Activated naive CD4-positive, alpha-beta T cell treated with anti-CD3 and anti-CD28 coated beads for 36 hours (primary cell): ENCODE measurements at places on chromosomes 16 and 17.

- no peak for DNase-seq
Measured at GRCh38 chr16:65991149-65991701, 375.3 kb upstream of the CDH5 start.

DNA sequence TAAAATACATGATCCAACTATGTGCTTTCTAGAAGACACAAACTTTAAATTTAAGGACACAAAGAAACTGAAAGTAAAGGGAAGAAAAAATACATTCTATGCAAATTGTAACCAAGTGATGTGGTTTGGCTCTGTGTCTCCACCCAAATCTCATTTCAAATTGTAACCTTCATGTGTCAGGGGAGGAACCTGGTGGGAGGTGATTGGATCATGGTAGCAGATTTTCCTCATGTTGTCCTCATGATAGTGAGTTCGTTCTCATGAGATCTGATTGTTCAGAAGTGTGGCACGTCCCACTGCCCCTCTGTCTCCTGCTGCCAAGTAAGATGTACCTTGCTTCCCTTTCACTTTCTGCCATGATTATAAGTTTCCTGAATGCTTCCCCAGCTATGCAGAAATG lies 15.0 kb downstream of the OR1A1 start:
- no peak for DNase-seq

GRCh38 chr17:35731239-35731916 lies at the start of gene RASL10B:
TSS of gene RASL10B (plus strand) at chr17:35731639. CDS start at chr17:35735185, 3,546 bp downstream.
- peak; percentile 64 for DNase-seq

DNA sequence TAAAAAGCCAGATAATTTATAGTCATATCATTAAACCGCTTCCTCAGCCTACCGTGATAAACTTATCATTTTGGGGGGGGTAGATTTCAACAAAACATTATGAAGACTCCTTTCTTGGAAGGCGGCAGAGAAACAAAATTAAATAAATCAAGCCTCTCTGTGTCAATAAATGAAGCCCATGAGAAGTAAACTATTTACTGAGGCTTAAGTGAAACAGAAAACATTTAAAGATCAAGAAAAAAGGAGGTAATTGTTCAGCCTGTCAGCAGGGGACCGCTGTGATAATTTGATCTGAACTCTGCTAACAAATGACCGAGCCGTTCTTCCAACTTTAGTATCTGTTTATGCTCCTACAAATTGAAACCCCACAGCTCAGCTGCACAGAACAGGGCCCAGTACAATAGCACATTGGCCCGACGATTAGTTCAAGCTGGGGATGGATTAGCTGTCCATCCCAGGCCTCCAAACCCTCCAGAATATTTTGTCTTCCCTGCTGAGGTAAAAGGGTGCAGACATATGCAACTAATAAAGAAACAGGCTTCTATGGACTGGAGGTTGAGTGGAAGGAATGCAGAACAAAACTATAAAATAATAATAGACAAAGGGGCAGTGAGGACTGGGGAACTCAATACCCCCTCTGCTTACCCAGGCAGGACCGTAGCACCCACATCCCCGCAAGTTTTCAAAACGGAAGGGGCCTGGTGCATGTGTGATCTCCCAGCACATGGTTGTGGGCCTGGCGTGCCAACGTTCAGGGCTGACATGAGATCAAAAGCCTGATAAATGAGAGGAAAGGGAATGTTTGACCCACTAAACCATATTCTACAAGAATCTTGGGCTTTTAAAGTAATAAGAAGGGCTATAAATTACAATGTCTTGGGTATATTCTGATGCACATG lies 298.1 kb upstream of the IRX5 start:
- no peak for DNase-seq

DNA sequence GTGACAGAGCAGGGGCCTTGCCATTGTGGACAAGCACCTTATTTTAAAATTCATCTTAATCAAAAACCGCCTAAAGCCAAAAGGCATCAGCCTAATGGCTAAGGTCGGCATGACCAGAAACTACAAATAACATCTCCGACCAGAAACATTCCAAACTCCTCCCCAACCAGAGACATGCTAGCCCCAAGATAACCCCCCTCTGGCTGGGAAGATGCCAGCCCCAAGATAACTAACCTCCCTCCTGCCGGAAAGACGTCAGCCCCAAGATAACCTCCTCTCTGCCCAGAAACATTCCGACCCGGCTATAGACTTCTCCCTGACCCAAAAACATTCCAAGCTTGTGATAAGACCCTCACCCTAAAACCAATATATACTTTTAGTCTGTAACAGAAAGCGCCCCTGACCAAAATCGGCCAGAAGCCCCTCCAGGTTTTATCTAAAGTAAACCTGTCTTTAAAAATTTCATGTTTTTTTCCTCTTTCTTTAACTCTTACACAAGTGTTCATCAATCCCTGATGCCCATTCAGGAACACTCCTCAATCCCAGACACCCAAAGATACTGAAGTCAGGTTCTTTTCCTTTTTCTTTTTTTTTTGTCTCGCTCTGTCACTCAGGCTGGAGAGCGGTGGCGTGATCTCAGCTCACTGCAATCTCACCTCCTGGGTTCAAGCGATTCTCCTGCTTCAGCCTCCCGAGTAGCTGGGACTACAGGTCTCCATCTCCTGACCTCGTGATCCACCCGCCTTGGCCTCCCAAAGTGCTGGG lies 32.7 kb downstream of the TLE7 start:
- no peak for DNase-seq

DNA sequence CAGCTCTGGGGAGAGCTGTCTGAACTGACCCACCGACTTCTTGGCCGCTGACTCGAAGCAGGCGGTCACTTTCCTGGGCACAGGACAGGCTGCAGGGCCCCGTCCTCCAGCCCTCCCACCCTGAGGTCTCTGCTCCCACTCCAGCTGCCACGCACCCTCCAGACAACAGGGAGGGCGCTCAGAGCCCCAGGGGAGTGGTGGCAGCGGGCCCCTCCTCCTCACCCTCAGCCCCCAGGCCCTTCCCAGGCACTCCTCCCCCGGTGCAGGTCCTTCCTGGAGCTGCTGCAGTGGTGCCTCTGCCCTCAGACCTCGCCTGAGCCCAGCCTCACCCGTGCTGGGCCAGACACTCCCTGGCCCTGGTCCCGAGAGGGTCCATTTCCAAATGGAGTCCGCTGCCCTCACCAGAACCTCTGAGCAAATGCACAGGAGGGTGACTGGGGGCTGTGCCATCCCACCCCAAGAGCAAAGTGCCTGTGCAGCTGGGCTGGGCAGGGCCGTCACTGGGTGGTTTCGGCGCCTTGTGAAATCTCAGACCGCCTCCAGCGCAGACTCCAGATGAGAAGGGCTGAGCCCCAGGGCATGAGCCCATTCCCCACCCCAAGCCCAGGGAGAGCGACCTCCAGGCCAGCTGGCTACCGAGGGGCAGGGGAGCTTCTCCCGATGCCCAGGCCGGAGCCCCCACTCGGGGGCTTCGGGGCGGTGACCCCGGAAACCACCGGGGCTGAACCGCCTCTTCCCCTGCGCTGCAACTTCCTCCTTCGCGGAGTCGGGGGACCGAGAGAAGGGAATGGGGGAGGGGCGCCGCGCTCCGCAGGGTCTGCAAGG lies 717 bp downstream of the CYBA start:
- DNase-seq, result peak; percentile 41

DNA sequence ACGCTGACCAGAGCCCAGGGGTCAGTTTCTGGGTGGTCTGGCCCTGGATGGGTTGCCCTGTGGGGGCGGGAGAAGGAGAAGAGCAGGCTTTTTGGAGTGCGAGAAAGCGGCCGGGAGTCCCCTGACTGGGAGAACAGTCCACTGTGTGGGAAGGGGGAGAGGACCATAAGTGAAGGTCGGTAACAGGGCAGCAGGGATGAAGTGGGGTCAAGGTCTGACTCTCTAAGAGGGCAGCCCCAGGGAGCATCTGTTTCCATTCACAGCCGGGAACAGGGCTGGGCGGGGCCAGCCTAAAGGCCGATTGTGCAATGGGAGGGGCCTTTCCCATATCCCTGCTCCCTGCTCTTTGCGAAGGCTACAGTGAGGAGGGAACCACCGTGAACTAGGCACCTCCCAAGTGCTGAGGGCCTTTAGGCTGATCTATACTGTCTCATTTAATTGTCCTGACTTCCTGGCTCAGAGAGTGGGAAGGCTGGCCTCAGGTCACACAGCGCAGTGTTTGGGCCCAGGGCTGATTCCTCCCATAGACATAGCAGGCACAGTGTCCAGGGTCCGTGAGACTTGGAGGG lies 10.4 kb upstream of the WFDC1 start:
- no peak for DNase-seq

DNA sequence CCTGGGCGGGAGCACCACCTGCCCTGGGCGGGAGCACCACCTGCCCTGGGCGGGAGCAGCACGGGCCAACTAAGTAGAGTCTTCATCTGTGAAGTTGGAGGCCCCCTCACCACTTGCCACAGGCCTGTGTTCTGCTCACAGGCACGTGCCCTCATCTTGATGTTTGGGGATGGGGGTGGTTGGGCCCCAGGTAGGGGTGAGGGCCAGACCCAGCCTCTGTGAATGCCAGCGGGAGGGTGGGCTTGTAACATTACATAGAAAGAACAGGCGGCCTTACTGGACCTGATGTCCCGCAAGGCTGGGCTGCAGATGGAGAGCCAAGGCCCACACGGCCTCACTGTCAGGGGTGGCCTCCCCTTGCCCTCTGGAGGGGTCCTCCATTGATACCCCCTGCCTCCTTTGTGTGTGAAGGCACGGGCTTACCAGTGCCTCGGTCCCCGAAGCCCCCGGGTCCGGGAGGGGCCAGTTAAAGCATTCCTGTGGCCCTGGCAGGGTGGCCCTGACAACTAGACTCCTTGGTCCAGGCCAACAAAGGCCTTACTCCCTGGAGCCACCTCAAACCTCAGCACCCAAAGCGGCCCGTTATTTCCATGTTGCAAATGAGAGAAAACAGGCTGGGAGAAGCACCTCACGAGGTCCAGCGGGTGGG lies 1.1 kb upstream of the SLC16A3 start:
- DNase-seq, result no peak

GRCh38 chr16:4610011-4611005 lies 4.4 kb downstream of the UBALD1 start:
- no peak for DNase-seq

DNA sequence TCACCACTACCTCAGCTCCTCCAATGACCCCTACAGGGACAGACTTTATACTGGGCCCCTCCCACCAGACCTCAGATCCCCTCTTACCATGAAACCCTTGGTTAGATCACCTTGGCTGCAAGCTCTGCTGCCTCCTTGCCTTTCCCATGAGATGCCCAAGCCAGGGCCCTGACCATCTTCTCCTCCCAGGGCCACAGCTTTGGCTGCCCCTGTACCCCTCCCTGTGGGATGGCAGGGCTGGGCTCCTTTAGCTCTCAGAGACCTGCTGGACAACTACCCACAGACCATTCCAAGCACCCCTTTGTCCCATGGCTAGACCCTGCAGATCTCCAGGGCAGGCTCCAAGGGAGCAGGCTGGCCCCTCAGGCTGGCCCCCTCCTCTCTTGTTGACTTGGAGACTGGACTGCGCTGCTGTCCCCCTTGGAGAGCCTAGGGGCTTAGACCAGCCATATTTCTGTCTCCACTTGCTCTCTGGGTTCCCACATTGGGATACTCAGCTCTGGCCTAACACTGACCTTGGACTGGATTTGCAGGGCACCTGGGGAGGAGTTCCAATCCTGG lies 1692.7 kb downstream of the TP53TG3F start:
- no peak for DNase-seq

GRCh38 chr17:7417056-7417655 lies 3.0 kb upstream of the SPEM1 start:
- no peak for DNase-seq

DNA sequence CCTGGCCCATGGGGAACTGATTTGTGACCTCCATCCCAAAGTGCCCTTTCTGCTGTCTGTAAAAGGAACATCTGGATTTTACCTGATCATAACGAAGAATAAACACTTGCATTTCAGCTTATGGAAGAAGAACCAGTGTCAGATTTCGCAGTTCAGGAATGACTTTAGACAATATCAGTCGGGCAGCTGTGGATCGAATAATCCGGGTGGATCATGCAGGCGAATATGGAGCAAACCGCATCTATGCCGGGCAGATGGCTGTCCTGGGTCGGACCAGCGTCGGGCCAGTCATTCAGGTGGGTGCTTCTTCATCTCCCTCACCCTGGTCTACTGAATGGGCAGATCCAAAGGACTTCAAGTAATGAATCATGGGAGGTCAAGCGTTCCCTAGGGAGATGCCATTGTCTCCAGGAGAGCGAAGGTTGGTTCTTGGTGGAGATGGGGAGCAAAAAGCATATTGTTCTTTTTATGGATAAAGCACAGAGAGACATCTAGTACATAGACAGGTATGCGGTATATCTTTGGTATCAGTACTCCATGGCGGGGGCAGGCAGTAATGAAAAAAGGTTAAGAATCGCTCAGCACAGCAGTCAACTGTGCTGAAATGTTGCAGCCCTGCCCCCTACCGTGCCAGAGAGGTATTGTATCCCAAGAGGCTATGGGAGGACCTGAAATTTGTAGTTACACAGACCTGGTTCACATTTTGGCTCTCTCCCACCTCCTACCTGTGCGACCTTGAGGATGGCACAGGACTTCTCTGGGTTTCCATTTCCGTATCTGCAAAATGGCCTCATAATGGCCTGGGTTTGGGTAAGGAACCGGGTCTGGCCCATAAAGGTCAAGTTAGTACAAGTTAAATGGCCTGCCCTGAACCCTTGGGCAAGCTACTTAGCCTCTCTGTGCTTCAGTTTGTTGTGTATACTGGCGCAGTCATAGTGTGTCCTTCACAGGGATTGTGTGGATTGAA lies 4.7 kb downstream of the COQ7 start:
- DNase-seq, result peak; percentile 74

DNA sequence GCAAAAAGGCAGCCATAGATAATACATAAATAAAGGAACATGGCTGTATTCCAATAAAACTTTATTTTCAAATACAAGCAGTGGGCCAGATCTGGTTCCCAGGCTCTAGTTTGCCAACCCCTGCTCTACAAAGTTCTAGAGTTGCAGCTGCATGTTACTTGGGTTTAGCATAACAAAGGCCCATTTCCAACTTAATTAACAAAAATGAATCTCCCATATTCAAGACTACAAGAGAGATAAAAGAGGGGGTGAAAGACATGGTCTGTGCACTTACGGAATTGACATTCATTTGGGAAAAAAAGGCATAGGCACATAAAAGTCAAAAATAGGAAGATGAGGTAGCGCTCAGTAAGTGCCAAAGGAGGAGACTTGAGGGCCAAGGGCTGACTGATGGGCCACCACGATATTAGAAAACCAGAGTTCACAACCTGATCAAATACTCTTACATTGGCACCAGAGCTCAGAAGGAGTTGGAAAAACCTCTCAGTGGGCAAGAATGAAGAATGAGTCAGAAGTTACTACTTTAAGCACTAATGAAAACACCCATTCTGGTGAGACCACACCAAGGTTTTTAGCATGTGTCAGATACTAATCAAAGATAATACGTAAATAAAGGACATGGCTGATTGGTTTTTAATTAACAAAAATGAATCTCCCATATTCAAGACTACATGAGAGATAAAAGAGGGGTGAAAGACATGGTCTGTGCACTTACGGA lies 164.0 kb downstream of the VPS53 start:
- no peak for DNase-seq

DNA sequence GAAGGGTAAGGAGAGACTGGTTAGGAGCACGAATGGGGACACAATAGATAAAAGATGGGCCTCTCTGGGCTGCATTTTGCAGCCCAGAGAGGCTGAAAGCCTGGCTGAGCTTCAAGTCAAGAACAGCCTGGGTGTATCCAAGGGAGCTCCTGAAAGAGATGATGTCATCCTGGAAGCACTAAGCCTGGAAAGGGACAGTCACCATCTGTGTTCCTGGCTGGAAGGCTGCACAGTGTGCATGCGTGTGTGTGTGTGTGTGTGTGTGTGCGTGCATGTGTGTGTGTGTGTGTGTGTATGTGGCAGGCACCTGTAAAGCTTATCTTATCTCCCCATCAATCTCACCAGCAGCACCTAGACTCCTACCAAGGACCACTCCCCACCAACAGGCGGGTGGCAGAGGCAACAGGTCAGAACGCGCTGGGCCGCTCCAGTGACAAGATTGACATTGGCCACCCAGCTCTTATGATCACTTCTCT lies 44.1 kb downstream of the COG7 start:
- no peak for DNase-seq
